DMS53 (cell line): ENCODE measurements at places on chromosomes 3 and 15.
A peak's percentile ranks its signal among the peaks of the same experiment; 100 is the strongest.

GRCh38 chr3:123387532-123387931, 61.4 kb downstream of the ADCY5 start:
- no peak for DNase-seq

DNA sequence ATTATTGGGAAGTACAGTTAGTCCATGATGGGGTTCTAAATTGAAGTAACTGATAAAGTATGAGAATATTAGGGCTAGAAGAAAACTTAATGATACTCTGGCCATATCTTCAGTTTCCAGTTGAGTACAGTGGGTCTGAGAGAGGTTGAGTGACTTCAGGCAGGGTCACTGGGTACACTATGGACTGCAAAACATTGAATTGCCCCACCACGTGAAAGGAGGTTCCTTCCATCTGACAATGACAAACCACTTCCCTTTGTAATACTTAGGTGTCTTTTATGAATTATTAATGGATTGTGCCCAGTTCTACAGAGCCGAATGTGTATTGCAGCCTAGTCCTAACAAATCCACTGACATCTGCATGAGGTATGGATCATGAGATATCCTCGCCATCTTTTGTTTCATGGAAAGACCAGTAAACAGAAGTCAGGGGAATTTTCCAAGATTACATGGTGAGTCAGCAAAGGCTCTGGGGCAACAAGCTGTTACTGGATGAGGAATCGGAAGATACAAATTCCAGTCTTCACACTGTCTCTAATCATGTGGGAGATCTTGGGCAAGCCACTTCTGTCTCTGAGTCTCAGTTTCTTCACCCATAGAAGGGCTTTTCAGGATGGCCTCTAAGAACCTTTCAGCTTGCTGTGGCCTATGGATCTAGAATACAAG, 66.5 kb upstream of the BCL6 start:
- DNase-seq: no peak

- no peak for DNase-seq
Observed at GRCh38 chr3:16311960-16312451, 47.0 kb downstream of the OXNAD1 start.

GRCh38 chr3:19739504-19739903, 194.5 kb downstream of the EFHB start:
- DNase-seq: no peak

DNA sequence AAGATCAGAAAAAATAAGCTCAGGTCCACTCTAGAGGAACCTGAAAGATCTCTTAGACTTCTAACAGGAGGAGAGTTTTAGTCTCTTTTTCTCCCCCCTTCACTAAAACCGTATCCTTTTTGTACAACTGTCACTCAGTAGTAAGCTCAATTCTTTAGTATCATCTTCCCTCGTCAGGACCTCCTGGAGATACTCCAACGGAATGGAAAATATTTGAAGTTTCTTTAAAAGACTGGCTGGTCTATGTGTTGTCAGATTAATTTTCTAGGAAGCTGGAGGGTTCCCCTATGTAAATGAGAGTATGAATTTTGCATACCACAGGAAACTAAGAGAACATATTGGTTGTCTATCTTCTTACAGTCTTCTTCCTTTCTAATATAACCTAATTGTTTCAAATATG, 747.7 kb upstream of the CBLB start:
- no peak for DNase-seq

DNA sequence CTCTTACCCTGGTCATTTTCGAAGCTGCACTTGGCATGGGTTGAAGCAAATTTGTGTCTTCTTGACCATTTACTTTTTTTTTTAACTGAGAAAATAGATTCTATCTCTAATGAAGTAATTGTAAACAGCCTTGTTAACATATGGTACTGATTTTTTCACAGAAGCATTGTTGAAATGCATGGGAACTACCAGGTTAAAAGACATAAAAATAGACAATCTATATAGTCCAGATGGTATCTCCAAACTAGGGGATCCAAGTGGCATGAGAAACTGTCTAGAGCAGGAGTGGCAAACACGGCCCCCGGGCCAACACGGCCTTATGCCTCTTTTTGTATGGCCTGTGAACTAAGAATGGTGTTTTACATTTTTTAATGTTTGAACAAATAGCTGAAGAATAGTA, 41.9 kb downstream of the CACNA1D start:
- DNase-seq: no peak

DNA sequence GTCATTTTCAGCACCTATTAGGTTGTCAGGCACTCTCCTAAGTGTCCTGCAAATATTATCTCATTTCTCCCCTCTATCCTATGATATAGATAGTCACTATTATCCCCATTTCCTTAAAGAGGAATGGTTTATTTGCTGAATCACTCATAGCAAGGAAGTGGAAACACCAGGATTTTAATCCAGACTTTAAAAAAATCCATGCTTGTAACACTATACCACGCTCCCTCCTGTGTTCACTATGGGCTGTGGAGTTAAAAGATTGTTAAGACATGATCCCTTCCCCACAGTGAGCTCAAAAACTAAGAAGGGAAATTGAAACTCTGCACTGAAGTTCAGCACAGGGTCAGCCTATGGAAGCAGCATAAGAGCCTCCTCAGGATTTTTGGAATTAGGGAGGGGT, 60.2 kb downstream of the TMEM39A start:
- DNase-seq: peak; percentile 41

DNA sequence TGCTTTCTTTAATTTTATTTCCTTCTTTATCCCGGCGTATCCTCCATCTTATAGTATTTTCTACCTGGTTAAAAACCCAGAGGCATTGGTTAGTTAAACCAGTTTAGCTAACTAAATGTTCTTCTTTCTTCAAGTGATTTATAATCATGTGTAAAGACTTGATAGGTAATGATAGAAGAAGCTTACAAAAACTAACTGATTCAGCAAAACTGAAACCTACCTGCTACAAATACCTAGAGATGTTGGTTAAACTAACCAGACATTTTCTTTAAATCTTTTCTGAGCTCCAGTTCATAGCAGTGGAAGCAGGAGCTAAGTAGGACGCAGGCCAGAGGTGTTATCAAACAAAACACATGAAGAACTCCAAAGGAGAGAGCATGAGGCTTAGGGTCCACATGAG, 44.8 kb downstream of the LEO1 start:
- no peak for DNase-seq
